AG08395 (cell line): ENCODE measurements at places on chromosomes 6 and 20.

GRCh38 chr20:23201658-23202057 is 115.5 kb upstream of the CD93 start:
- no peak for DNase-seq

DNA sequence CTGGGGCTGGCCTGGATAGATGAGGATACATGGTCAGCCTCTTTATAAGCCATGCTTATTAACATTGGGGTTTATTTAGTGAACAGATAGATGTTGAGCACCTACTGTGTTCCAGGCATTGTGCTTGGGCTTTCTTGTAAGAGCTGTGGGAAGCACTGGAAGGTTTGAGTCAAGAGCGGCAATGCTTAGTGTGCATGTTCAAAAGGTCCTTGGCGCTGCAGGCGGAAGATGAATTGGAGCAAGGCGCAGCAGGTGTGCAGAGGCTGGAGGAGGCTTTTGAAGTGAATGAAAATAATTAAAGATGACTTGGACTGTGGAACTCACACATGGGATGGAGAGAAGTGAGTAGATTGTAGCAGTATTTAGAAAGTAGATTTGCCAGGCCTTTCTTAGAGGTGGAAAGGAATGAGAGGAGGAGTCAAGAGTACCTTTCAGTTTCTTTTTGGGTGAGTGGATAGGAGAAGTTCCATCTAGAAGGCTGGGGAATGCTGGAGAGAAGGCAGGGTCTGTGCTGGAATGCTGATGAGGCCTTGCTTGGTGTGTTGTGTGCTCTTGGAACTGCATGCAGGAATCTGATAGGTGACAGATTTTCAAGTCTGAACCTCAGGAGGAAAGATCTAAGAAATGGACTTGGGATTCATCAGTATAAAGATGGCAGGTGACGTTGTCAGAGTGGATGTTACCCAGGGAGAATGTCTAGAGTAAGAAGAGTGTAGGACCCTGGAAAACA is 26.4 kb downstream of the SNX9 start:
- no peak for DNase-seq

DNA sequence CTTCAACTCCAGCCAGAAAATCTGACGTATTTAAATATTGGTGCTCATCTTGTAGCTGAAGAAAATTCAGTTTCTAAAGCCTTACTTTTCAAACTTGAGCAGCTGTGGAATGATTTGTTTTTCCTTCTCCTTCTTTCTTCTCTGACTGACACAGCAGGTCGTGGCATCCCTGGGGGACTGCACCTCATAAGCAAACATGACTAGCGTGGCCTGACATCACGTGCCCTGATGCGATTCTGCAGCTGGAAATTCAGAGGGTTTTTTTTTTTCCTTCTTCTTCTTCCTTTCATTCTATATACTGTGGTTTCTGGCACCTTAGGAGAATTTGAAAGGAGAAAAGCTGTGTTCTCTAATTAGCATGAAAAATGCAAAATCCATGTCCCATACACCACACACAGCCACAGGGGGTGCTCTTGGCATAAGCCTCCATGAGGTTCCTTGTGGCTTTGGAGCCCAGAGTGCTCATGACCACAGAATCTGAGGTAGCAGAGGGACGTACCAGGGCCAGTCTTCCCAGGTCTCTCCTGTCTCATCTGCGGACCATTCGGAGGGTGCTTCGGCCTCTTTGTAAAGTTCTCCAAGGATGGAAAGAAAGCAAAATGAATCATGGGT is 258.5 kb upstream of the CDH4 start:
- no peak for DNase-seq

DNA sequence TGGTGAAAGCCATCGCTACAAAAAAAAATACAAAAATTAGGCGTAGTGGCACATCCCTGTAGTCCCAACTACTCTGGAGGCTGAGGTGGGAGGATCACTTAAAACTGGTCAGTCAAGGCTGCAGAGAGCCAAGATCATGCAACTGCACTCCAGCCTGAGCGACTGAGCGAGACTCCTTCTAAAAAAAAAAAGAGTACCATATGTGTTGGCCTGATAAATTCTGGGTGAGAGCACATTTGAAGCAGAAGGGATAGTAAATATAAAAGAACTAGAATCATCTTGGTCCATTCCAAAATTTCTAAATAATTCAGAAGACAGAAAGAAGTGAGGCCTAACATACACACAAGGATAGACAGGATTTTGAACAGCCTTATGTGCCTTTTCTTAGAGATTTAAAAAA is 2.2 kb downstream of the IBTK start:
- DNase-seq = no peak

DNA sequence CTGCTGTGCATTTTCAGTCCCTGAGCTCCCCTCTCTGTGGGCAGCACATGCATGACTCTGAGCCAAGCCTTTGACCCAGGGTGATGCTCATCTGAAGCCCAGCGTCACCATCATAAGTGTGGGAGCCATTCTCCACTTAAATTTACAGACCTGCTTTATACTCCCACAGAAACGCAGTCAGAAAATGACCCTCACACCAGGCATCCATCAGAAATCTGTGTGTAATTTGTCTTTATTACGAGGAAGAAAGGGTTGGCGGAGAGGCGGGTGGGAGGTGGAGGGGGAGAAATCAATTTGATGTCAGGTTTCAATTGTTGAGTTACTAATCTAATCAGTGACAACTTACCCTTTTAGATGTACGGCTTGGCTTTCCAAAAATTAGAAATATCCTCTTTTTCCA is 353.6 kb downstream of the MAFB start:
- no peak for DNase-seq
